Hindlimb muscle (tissue), 1 donor: ENCODE measurements at places on chromosomes 4 and X. TPM values are rescaled to one million over a fixed set of nuclear protein-coding genes. Genes with fewer than 3 reads are reported as not detected.

DNA sequence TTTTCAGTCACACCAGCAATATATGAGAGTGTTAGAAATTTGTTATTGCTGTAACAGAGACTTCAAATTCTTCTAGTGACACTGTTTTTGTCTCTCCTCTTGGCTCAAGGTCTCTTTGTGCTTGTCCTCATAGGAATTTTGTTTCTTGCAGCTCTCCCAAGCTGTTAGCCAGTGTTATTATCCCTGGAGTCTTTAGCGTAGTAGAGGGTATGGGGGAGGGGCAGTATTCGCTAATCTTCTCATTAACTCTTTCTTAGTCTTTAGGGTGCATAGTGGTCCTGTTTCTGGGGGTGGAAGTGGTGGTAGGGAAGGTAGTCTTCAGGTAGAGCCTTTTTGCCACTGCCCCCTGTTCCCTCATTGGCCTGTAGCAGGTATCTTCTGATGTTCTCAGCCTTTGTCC is 79.4 kb downstream of the JADE3 start:
- DNase-seq = no peak

DNA sequence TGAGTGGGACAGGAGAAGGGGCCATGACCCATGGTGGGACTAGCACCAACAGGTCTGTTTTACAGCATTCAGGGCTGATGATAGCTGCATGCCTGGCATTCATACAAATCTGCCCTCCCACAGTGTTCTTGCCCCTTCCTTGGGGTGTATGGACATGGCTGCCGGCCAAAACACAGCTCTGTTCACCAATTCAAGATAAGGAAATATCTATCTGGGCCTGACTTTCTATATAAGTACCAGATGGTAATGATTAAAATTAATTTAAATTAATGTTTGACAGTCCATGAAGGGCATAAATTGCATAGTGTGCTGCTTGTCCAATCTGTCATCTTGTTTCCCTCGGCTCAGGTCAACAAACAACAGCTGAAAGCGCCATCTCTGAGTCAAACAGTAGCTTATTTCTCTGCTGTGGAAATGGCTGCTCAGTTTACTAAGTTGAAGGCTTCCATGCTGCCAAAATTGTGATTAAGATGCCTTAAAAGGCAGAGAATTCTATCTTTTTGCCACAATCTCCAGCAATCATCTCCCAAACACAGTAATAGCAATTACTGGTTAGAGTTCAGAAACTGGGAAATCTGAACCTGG is 67.0 kb upstream of the TSPAN7 start:
- no peak for DNase-seq

GRCh38 chr4:135186002-135186401 is 984.4 kb upstream of the PABPC4L start:
- no peak for DNase-seq

- DNase-seq = no peak
These were observed 285.6 kb downstream of the SHOX start for GRCh38 chrX:916230-916599.

- no peak for DNase-seq
These were observed 1074.5 kb upstream of the PRKX start for GRCh38 chrX:4787971-4788370.

DNA sequence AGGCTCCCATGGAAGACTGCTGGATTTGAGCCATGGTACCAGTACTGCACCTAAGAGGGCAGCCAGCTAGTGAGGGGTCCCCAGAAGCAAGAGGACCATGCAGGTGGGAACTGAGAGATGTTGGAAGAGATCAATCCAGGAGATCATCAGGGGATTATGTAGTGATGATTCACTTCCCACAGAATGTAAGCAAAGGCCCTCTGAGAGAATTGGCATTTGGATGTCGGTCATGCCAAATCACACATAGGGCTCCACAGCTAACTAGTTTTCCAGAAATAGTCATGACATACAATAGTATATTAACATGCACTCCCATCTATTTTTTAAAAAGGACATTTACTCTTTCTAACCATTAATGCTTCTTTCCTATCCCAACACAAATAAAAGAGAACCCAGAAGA is 112.5 kb downstream of the RASGEF1B start:
- DNase-seq = no peak

DNA sequence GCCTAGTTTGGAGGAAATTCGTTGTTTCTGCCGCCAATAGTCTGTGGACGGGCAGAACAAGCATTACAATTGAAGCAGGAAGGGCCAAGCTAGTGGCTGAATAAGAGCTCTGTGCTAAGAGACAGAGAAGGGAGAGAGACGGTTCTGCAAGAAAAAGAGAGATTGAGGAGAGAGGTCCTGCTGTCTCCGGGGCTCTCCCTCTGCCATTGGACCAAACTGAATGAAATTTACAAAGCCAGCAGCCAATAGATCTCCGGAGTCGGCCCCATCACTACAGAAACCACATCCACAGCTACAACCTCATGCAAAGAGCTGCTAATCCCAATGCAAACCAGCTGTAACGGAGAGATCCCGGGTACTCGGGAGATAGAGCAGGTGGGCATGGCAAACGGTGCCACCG is at the start of gene NLGN4X:
Gene NLGN4X, minus strand, starts transcription at position 148 of the 400 bp plus-strand sequence. CDS start 77,401 bp downstream, outside the sequence.
- peak; percentile 4 for DNase-seq

GRCh38 chr4:119731146-119731742 is 102.6 kb upstream of the PDE5A start:
- no peak for DNase-seq

DNA sequence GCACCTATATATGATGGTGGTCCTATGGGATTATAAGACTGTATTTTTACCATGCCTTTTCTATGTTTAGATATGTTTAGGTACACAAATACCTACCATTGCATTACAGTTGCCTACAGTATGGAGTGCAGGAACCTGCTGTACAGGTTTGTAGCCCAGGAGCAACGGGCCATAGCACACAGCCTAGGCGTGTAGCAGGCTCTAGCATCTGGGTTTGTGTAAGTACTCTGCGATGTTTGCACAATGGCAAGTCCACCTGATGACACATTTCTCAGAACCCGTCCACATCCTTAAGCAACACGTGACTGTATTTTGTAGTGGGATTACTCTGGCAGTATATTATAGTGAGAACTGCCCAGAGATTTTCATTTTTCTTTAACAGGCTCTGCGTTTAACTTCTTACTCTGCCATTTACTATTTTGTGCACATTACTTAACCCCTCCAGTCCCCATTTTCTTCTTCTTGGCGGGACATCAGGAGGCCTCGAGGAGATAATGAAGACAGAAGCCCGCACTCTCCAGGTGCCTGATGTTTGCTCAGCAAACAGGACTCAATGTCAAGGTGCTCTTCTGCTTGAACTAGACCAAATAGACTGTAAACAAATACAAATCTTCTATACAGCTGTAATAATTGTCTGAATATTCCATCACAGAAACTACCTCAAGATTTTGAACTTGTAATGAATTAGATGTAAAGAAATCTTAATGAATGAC is 102.0 kb upstream of the PDLIM3 start:
- no peak for DNase-seq

DNA sequence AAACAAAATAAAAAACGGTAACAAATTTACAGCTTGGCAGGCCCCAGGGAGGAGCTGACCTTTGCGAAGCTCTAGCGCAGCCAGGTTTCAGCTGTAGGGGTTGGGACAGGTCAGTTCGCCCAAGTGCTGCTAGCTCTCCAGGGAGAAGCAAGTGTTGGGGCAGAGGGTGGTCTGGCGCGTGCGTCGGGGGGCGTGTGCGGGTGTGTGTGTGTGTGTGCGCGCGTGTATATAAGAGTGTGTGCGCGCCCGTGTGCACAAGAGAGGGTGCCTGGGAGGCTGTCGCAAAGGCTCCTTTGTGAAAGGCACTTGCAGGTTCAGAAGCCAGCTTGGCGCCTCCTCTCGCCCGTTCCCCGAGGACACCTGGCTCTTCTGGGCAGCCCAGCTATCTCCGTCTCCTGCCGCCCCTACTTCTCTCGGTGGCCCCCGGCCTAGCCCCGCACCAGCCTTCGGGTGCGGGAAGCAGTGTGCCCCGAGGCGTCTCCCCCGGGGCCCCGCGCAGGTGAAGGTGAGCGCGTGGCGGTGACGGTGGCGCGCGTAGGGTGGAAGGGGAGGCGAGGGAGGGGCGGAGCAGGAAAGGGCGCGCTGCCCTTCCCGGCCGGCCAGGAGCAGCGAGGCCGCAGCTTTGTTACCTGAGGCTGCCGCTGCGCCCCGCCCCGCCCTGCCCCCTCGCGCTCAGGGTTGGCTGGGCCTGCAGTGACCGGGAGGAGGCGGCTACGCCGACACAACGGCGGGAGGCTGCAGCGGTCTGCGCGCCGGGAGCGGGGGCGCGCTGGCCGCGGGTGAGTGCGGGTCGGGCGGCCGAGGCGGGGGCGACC is at the start of gene FHDC1:
Gene FHDC1, plus strand, starts transcription at position 693 of the 815 bp plus-strand sequence. CDS start 6,735 bp downstream, outside the sequence.
- DNase-seq = peak; percentile 56

- no peak for DNase-seq
These were observed 44.3 kb downstream of the TASL start for GRCh38 chrX:30533266-30533665.

GRCh38 chr4:184929476-184929875 is 88.8 kb upstream of the HELT start:
- no peak for DNase-seq

GRCh38 chrX:69066021-69066757 is 99.1 kb downstream of the PJA1 start:
- no peak for DNase-seq

GRCh38 chrX:35507701-35508100 is 290.4 kb upstream of the MAGEB16 start:
- no peak for DNase-seq

GRCh38 chr4:11098461-11098860 is 330.2 kb downstream of the HS3ST1 start:
- no peak for DNase-seq

GRCh38 chr4:32022071-32022470 is 1301.9 kb downstream of the PCDH7 start:
- no peak for DNase-seq

GRCh38 chrX:56994375-56995270 is 718 bp downstream of the SPIN3 start:
- peak; percentile 10 for DNase-seq

- DNase-seq = no peak
These were observed 14.6 kb downstream of the PHF8 start for GRCh38 chrX:54029529-54030143.

- DNase-seq = no peak
These were observed 14.1 kb downstream of the KLF3 start for GRCh38 chr4:38678078-38678477.

DNA sequence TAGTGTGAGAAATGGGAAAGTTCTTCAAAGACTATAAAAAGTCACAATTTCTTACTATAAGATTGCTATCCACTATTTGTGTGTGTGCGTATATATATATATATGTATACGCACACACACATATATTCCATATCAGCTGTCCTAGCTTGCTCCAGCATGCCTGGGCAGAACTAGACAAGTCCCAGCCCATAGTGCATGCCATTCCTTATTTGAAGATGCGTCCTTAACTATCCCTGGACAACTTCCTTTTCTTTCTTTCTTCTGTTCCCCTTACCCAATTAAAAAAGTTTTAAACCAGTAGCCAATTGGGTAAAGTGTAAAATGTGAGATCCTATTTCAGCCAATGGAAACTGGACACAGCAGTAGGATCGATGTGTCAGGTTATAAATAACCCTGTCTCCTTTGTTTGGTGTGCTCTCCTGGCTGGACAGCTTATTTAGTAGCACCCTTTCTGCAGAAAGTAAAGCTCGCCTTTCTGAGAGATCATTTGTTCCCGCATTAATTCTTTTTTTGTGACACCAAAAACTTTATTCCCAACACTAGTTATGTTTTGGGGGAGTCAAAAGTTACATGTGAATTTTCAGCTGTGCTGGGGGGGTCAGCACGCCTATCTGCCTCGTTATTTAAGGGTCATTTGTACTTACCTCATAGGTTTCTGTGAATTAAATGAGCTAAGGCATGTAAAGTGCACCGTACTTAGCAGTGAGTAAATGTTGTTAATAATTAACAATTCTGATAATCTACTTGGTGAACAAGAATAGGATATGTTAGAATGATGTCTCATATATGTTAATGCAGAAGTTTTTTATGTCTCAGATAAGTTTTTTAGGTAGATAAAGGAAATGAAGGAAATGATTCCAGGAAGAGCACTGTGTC is 40.9 kb downstream of the KDM6A start:
- DNase-seq = no peak

GRCh38 chr4:52680381-52680780 is 21.3 kb upstream of the USP46 start:
- DNase-seq = no peak

- DNase-seq = no peak
These were observed 105.3 kb upstream of the MBNL3 start for GRCh38 chrX:132594129-132594528.

DNA sequence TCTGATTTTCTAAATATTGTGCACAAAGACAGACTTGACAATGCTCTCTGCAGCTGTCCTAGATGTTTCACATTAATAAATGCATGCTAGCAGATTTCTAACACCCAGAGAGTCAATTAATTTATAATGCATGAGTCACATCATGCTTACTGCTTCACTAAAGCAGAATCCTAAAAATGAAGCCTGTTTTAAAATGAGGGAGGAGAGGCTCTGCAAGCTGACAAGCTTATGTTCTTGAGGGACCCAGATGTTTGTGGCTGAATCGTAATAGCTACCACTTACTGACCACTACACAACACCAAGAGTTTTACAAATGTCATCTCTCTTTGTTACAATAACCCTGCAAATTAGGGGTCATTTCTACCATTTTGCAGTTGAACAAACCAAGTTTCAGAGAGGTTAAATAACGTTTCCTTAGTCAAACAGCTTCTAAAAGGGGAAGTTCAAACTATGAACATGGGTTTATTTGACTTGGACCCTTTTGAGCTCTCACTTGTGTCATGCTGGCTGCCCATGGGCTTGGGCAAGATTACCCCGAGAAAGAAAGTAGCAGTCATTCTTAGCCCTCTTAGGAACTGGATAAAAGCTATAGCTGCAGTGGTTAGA is 262.7 kb upstream of the ETNPPL start:
- no peak for DNase-seq

GRCh38 chrX:133414406-133415275 is 648 bp downstream of the GPC4 start:
- no peak for DNase-seq

DNA sequence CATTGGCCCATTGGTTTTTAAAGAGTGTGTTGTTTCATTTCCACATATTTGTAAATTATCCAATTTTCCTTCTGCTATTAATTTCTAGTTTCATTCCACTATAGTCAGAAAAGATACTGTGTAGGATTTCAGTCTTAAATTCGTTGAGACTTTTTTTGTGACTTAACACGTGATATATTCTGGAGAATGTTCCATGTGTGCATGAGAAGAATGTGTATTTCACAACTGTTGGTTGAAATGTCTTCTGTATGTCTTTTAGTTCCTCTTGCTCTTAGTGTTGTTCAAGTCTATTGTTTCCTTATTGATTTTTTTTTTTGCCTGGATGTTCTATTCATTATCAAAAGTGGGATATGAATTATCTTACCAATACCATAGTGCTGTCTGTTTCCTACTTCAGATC is 606.9 kb downstream of the RPA4 start:
- DNase-seq = no peak

- no peak for DNase-seq
These were observed 124.8 kb upstream of the EOLA2 start for GRCh38 chrX:150063138-150063518.

GRCh38 chr4:41887821-41888686 is 47.2 kb upstream of the TMEM33 start:
- DNase-seq = peak; percentile 37

Gene DDX60
- 5.0 TPM for polyA plus RNA-seq

Gene PPID
- polyA plus RNA-seq = 44.8 TPM

Gene CFAP99
- not detected for polyA plus RNA-seq

Gene DCAF8L2
- polyA plus RNA-seq = not detected

Gene SMARCA1
- 78.2 TPM for polyA plus RNA-seq

Gene PAGE2B
- polyA plus RNA-seq = not detected

Gene TMPRSS11A
- 0.12 TPM for polyA plus RNA-seq

Gene RHOXF1
- 0.35 TPM for polyA plus RNA-seq

Gene IRAK1
- polyA plus RNA-seq = 46.3 TPM

Gene PABPC1L2B
- not detected for polyA plus RNA-seq

Gene DDX53
- polyA plus RNA-seq = not detected

Gene ATG4A
- 22.9 TPM for polyA plus RNA-seq

Gene PDLIM3
- 410 TPM for polyA plus RNA-seq

Gene SH3RF1
- polyA plus RNA-seq = 20.3 TPM

Gene XAGE2
- polyA plus RNA-seq = not detected
